ENCODE measurements at places on chromosomes 3 and 15.

DNA sequence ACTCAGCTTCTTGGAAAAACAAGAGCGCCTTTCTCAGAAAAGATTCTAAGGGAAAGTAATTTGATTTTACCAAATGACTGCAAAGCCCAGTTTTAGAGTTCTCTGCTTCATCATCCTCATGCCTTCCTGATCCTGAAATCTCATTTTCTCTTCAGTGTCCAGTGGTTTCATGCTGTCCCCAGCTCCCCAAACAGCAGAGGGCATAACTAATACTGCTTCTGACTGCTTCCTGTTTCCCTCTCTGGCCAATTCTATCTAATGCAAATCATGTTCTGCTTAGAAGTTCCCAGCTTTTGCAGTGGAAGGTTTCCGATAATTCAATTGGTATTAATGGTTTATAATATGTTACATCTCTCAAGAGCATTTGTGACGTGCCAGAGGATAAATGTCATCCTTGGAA lies 161.1 kb downstream of the CLSTN2 start:
- no peak for DNase-seq

- DNase-seq, result no peak
Measured at GRCh38 chr15:94972314-94972713, 741.0 kb downstream of the MCTP2 start.

DNA sequence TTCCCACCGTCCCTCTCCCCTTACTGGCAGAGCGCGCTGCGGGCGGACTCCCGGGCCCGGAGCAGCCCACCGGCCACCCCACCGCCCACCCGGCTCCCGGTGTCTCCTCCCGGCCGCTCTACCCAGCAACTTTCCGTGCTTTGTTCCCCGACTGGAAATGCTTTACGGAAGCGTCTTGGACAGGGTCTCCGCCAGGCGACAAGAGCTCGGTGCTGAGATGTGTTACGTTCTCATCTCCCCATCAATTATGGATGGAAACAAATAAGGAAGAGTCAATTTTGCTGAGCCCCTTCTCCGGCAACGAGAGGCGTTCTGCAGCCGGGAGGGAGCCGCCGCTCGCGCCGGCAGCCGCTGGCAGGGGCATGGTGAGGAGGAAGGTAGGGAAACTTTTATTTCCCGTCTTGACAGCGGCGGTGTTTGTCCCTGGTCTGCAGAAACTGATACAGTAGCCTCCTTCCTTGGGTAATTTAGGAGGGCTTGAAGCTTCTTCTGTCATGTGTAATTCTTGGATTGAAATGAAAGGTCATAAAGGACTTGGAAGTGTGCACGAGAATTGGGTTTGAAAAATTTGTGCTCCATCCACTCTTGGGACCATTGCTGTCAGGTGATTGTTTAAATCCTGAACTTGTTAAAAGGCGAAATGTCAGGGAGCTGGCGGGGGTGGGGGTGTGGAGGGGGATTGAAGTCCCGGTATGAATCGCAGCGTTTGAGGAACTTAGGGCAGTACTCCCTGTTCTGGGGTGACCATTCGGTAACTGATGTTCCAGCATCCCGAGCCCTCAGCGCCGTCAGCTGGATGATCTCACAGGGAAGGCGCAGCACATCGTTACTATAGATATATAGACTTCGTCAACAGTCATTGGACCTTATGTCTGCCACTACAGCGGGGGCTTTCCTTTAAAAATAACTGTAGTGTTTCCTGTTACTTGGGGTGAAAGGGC lies 1.5 kb downstream of the SEMA6D start:
- DNase-seq, result no peak

- DNase-seq, result peak; percentile 50
Measured at GRCh38 chr3:5004319-5005152, 25.3 kb downstream of the BHLHE40 start.

DNA sequence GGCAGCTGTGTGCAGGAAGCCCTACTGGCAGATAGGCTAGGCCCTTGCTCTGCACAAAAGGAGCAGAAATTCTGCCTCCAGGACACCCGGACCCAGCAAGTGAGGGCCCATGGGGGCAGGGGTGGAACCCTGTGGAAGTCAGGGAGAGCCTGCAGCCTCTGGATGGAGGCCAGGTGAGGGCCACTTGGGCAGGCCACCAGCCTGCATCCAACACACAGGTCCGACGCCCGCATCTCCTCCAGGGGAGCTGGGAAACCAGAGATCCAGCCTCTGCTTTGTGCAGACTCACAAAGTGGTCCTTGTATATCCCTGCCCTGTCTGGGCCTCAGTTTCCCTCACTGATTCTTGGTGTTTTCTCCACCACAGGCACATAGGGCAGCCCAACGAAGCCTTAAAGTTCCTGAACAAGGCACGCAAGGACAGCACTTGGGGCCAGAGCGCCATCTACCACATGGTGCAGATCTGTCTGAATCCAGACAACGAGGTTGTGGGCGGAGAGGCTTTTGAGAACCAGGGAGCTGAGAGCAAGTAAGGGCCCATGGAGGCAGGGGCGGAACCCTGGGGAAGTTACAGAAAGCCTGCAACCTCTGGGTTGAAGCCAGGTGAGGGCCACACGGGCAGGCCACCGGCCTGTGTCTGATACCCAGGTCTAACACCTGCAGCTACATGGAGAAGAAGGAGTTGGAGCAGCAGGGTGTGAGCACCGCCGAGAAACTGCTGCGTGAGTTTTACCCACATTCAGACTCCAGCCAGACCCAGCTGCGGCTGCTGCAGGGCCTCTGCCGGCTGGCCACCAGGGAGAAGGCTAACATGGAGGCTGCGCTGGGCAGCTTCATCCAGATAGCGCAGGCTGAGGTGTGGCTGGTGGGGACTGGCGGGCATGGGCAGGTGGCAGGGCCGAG lies 16.6 kb downstream of the CSRNP1 start:
- DNase-seq, result no peak

DNA sequence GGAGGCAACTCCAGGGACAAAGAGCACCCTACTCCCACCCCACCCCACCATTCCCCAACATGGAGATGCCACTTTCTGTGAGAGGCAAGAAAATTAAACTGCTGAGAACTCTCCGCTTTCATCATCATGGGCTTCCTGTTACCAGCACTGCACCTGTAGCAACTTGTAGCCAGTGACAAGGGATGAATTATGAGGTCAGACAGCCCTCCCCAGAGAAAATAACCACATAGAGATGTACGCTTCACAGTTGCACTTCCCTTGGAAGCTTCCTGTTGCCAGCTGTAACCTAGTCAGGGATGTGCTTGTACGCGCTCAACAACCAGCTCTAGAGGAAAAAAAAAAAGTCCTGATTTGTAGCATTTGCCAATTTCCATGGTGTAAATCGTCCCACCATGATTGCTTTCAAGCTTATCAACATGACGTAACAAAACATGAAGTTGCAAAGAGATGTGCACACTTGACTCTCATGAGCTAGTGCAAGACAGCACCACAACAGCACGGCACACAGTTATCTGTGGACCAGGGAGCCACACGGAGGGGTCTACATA lies 145.4 kb downstream of the RAB11A start:
- no peak for DNase-seq

DNA sequence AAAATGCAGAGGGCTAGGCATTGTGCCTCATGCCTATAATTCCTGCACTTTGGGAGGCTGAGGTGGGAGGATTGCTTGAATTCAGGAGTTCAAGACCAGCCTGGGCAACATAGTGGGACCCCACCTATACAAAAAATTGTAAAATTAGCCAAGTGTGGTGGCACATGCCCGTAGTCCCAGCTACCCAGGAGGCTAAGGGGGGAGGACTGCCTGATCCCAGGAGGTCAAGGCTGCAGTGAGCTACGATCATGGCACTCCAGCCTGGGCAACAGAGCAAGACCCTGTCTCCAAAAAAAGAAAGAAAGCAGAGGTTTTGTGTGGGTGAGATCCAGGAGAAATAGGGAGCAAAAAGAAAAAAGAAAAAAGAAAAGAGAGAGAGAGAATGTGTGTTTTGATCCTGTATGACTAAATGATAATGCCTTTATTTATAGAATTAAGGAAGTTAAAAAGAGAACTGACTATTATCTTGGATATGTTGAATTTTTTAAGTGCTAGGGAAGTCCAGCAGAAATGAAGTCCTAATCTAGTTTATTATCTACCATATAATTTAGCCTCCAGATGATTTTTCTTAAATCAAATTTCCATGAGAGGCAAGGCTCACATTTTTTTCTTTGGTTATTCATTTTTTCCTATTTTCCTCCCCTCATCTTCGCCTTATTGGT lies 4.8 kb downstream of the TTBK2 start:
- DNase-seq, result no peak

DNA sequence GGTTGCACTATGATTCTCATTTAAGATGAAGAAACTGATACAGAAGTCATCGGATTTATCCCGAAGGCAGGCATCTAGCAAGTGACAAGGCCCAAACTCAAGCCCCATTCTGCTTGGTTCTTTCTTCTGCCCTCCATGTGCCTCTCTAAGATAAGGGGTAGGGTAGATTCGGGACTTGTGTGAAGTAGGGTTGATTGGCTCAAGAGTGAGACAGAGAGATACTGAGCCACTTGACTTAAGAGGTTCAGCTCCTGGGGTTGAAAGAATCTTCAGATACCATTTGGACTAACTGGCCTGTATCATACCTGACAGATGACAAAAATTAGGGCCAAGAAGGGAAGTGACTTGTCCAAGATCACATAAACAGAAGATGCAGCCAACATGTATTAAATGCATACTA lies 891 bp downstream of the RFT1 start:
- DNase-seq, result no peak

GRCh38 chr3:169659096-169659819 lies 4.3 kb downstream of the MECOM start:
- DNase-seq, result no peak

- DNase-seq, result no peak
Measured at GRCh38 chr3:127206611-127207516, 13.9 kb downstream of the PRR23E start.

DNA sequence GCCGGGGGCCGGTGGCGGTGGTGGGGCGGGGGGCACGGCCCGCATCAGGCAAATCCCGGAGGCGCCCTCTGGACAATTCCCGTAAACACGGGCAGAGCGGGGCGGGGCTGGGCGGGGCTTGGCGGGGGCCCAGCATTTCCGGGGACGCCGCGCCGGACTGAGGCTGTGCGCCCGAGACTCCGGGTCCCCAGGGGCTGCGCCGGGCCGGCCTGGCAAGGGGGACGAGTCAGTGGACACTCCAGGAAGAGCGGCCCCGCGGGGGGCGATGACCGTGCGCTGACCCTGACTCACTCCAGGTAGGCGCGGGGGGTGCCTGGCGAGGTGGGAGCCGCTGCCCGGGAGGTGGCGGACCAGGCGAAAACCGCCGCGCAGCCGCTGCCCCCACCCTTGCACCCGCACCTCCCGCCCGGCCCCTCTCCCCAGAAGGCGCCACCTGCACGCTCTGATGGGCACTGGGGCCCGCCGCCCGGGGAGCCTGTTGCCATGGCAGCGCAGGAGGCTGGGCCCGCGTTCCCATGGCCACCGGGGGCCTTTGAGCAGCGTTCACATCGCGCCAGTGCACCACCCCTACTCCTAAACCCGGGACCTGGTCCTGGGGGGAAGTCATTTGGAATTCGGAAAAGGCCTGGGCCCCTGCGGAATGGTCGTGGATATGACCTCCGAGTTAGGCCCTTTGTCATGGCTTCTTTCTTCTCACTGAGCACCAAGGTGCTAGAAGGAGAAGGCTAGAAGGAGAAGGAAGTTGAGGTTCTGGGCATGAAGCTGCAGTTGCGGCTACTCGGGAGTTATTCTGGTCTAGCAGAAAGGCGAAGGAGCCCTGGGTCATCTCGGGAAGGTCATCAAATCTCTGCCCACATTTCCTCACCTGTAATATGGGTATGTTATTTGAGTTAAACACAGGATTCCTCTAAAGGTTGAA lies 16.1 kb upstream of the SEMA4B start:
- peak; percentile 54 for DNase-seq

DNA sequence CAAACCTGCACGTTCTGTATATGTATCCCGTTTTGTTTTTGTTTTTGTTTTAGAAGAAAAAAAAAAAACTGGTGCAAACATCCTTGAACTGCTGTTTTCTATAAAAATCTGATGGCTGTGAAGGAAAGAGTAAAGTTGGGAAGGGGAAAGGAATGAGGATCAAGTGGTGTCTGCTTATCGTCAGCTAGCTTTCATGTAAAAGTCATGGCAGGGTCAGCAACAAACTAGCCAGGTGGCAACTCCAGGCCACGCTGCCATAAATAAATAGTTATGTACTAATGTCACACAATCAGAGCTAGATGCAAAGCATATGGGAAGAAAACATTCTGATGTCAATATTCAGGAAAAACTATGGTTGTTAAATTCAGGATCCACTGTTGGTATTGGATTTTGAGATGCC lies 2.3 kb upstream of the CDIN1 start:
- DNase-seq, result no peak

DNA sequence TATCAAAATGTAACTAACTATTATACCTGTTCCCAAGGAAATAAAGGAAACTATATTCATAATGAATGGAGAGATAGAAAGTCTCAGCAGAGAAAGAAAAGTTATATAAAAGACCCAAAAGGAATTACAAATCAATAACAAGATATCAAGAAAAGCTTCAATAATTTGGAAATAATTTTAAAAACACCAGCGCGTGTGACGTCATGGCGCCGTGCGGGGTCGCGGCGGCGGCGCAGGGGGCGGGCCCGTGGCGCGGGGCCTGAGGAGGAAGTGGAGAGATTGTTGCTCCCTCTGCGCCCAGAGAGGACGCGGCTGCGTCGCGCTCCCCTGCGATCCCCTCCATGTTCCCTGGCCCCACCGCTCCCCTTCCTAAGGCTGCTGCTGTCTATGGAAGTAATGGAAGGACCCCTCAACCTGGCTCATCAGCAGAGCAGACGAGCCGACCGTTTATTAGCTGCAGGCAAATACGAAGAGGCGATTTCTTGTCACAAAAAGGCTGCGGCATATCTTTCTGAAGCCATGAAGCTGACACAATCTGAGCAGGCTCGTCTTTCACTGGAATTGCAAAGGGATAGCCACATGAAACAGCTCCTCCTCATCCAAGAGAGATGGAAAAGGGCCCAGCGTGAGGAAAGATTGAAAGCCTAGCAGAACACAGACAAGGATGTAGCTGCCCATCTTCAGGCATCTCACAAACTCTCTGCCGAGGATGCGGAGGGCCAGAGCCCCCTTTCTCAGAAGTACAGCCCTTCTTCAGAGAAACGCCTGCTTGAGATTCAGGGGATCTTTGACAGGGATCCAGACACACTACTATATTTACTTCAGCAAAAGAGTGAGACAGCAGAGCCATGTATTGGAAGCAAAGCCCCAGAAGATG lies 4.1 kb downstream of the XCR1 start:
- DNase-seq, result no peak

DNA sequence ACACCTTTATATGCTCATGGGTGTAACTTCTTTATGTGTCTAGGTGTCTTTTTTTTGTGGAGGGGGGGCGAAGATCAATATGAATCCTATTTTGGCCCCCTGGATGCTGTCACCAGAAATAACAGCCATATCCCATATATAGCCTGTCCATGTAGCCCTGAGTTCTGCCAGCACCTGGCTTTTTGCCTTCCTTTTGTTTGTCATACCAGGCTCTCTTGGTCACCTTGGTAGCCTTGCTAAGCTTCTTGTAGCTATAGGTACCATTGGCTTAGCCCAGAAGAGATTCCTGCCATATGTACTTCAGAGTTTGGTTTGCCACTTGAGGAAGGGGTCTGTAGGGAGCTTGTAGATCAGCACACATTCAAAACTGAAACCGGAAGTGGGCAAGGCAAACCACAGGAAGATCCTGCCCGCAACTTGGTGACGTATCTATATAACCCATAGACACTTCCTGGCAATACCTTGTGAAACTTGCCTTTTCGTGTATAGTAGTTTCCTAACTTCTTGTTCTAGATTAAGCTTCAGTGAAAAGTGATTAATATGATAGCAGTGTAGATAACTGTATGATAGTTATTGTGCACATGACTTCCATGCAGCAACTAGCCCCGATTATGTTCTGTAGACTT lies 11.9 kb downstream of the RASA2 start:
- DNase-seq, result peak; percentile 76

All from activated naive CD4-positive, alpha-beta T cell treated with anti-CD3 and anti-CD28 coated beads, Interleukin-2, amount 50 U/mL, for 72 hours (primary cell).